ENCODE measurements at places on chromosomes 11 and 22. TPM values are rescaled to one million over a fixed set of nuclear protein-coding genes. Genes with fewer than 3 reads are reported as not detected.

GRCh38 chr11:46680164-46680760 lies 20.2 kb downstream of the ARHGAP1 start:
- H3K27me3 ChIP-seq = no peaks in the 10 kb centered on the region
- H3K4me3 ChIP-seq = no peak overlapping the region
- no peak overlapping the region for H3K27ac ChIP-seq
- no peak for DNase-seq

DNA sequence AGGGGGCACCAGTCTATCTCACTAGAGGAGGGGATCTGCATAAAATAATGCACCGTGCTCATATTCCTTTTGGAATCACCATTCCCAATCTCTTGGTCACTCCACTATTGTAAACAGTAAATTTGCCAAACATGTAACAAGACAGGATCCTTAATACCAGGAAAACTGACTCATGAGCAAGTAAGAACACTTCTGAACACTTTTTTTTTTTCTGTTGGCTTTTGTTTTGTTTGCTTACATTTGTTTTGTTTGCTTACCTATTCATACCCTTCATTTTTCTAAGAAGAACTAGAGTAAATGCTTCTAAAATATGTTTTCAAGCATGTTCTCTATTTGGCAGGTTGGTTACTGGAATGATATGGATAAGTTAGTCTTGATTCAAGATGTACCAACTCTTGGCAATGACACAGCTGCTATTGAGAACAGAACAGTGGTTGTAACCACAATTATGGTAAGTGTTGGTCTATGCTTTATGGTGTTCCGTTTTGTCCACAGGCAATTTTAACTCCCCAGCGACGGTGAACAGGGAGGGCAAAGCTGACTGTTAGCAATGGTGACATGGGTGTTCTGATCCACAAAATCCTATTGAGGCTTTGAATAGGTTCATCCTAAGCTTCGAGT lies 111.8 kb downstream of the MSANTD4 start:
- no peaks in the 10 kb centered on the region for H3K4me1 ChIP-seq
- H3K36me3 ChIP-seq = no peaks in the 10 kb centered on the region
- no peak overlapping the region for H3K4me3 ChIP-seq
- DNase-seq = no peak
- H3K27me3 ChIP-seq = no peaks in the 10 kb centered on the region
- no peak overlapping the region for H3K27ac ChIP-seq

GRCh38 chr11:94449437-94449836 lies 44.2 kb downstream of the MRE11 start:
- no peaks in the 10 kb centered on the region for H3K27me3 ChIP-seq
- H3K36me3 ChIP-seq = no peaks in the 10 kb centered on the region
- H3K4me1 ChIP-seq = no peaks in the 10 kb centered on the region
- no peak overlapping the region for H3K27ac ChIP-seq
- DNase-seq = no peak
- H3K4me3 ChIP-seq = no peak overlapping the region

GRCh38 chr11:107482234-107482633 lies 24.6 kb upstream of the CWF19L2 start:
- no peaks in the 10 kb centered on the region for H3K27me3 ChIP-seq
- DNase-seq = no peak

GRCh38 chr11:6152126-6152525 lies 18.0 kb downstream of the OR52B2 start:
- H3K27me3 ChIP-seq = no peaks in the 10 kb centered on the region
- H3K4me1 ChIP-seq = no peaks in the 10 kb centered on the region
- DNase-seq = no peak
- no peak overlapping the region for H3K4me3 ChIP-seq
- no peak overlapping the region for H3K27ac ChIP-seq
- H3K36me3 ChIP-seq = no peaks in the 10 kb centered on the region

DNA sequence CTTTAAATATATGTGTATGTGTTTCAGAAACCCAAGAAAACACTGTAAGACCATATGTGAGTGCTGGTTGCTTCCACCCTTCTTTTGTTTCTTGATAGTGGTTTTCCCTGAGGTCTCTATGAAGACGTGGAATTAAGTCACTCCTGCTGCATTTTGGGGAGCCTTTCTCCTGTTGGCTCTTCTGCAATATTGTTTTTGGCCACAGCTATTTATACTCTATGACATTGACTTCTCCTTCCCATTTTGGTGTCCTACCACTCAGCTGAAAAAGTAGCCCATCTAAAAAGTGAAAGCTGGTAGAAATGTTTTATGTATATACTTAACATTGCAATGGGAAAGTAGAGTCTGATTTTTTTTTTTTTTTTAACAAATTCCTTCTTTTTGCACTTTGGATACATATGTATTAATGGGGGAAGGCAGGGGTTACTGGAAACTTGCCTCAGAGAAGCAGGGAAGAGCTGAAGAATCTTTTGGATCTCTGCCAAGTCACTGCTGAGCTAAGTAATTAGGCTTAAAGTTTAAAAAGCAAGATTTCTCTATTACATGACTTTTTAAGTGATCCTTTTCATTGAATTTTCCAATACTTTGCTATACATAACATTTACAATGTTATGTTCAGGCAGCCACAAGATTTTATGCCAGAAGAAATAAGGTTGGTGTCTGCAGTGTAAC lies 1.8 kb downstream of the TTC17 start:
- no peak for DNase-seq
- no peaks in the 10 kb centered on the region for H3K4me1 ChIP-seq
- H3K4me3 ChIP-seq = no peak overlapping the region
- no peak overlapping the region for H3K27ac ChIP-seq

DNA sequence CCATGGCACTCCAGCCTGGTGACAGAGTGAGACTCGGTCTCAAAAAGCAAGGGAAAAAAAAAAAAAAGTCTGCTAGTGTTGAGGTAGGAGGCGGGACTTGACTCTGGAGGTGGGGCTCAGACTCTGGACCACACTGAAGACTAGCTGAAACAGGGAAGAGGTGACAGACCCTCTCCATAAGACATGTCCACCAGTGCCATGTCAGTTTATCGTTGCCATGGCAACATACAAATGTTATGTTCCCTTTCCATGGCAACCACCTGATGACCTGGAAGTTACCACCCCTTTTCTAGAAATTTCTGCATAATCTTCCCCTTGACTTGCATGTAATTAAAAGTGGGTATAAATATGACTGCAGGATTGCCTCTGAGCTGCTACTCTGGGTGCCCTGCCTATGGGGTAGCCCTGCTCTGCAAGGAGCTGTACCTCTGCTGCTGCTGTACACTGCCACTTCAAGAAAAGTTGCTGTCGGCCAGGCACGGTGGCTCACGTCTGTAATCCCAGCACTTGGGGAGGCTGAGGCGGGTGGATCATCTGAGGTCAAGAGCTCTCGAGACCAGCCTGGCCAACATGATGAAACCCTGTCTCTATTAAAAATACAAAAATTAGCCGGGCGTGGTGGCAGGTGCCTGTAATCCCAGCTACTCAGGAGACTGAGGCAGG lies 55.1 kb downstream of the KIAA1671 start:
- no peak overlapping the region for H3K4me3 ChIP-seq
- no peak overlapping the region for H3K27ac ChIP-seq
- H3K36me3 ChIP-seq = no peaks in the 10 kb centered on the region
- no peaks in the 10 kb centered on the region for H3K4me1 ChIP-seq
- H3K27me3 ChIP-seq = no peaks in the 10 kb centered on the region
- DNase-seq = no peak

SHANK2 gene
- total RNA-seq = 33.1 TPM

- H3K27ac ChIP-seq = peak overlapping the region; percentile 72
- no peak for DNase-seq
- H3K36me3 ChIP-seq = no peaks in the 10 kb centered on the region
- H3K27me3 ChIP-seq = no peaks in the 10 kb centered on the region
- H3K4me3 ChIP-seq = no peak overlapping the region
Observed at GRCh38 chr22:41902932-41903421, 11.9 kb downstream of the SHISA8 start.

GRCh38 chr11:46134540-46134939 lies 13.3 kb upstream of the PHF21A start:
- no peaks in the 10 kb centered on the region for H3K27me3 ChIP-seq
- no peaks in the 10 kb centered on the region for H3K36me3 ChIP-seq
- no peak overlapping the region for H3K4me3 ChIP-seq

CCDC89 gene
- total RNA-seq = 2.6 TPM

FAM76B gene
- 48.8 TPM for total RNA-seq

ME3 gene
- total RNA-seq = 56.3 TPM

DNA sequence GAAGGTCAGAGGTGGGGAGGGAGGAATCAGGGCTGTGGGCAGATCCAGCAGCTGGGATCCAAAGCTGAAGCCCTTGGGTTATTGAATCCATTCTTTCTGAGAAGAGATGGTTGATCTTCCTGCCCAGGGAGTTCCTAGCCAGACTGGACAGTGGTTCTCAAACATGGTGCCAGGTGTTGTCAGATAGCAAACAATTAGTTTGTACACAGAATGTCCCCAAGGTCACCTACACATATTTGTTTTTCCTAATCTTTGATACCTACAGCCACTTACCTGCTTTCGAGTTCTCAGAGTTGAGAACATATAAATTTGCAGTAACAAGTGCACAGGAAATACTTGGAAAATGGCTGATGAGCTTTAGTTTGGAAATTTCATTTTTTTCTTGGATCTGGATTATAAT lies 54.5 kb downstream of the BMAL1 start:
- peaks cover 12% of the 10 kb centered on the region for H3K4me1 ChIP-seq
- no peaks in the 10 kb centered on the region for H3K27me3 ChIP-seq
- H3K27ac ChIP-seq = no peak overlapping the region

DNA sequence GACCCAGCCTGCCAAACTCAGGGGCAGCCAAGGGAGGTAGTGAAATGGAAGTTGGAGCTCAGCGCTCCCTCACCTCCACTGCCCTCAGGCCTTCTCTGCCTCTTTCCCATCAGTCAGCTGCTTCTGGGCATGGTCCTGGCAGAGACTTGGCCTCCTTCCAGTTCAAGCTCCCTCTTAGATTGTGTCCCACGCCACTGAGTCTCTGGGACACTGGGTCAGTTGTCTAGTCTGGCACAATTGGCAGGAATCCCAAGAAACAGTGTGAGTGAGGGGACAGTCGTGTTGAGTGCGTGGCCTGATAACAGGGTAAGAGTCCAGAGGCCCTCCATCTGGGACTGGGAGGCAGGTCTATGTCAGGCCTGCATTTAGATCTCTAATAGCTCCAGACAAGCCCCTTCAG lies 7.1 kb upstream of the SLC35E4 start:
- H3K4me1 ChIP-seq = no peaks in the 10 kb centered on the region
- no peak overlapping the region for H3K27ac ChIP-seq
- DNase-seq = no peak
- H3K4me3 ChIP-seq = no peak overlapping the region
- H3K36me3 ChIP-seq = no peaks in the 10 kb centered on the region
- no peaks in the 10 kb centered on the region for H3K27me3 ChIP-seq

OR51B5 gene
- 2.3 TPM for total RNA-seq

DNA sequence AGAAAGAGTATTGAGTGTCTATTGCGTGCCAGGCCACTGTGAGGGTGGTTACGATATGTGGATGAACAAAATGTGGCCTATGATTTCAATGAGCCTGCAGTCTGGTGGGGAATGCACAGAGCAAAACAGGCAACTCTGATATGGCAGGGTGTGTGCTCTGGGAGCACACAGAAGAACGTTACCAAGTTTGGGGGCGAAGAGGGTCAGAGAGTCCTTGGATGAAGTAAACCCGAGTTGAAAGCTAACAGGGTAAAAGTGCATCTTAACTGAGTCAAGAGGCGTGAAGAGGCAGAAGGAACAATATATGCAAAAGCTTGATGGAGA lies 258 bp downstream of the CFAP68 start:
- H3K4me3 ChIP-seq = peak overlapping the region; percentile 69
- no peaks in the 10 kb centered on the region for H3K4me1 ChIP-seq
- DNase-seq = no peak

SLC6A5 gene
- not detected for total RNA-seq

DNAJB7 gene
- total RNA-seq = not detected

APOC3 gene
- total RNA-seq = not detected

DNA sequence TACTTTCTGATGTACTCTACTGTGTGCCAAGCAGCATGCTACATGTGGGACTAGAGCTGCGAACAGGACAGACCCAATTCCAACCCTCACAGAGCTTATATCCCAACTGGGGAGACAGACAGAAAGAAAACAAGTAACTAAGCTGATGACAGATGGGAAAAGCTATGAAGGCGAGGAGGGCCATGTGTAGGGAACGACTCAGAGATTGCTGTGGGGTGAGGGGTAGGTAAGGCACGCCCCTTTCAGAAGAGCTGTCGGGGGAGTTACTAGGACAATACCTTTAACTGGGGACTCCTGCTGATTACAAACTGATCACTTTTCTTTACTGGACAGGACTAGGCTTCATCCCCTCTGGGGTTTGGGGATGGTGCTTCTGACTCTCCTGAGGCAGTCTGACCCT lies 48.9 kb downstream of the ST3GAL4 start:
- H3K4me1 ChIP-seq = no peaks in the 10 kb centered on the region
- no peaks in the 10 kb centered on the region for H3K27me3 ChIP-seq
- DNase-seq = no peak
- no peaks in the 10 kb centered on the region for H3K36me3 ChIP-seq
- H3K4me3 ChIP-seq = no peak overlapping the region
- H3K27ac ChIP-seq = peak overlapping the region; percentile 68

NCR3LG1 gene
- 2.9 TPM for total RNA-seq

DNA sequence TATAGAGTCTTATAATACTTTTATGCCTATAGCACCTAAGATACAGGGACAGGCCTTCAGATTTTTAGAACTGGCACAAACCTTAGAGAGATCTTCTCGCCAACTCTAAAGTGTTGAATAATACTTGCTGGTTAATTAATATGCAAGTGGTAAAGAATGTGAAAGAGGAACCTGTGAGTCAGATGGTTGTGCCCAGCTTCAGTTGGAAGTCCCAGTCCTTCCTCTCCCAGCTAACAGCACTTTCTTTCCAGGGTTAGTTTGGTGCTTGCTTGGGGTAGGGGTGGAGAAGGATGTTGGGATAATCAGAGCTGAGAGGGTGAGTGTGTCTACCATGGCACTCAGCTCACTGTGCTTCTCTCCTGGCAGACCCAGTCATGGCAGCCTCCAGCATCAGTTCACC lies 4.9 kb upstream of the TMEM132A start:
- no peak for DNase-seq
- H3K4me3 ChIP-seq = no peak overlapping the region
- H3K27me3 ChIP-seq = no peaks in the 10 kb centered on the region
- peaks cover 4% of the 10 kb centered on the region for H3K4me1 ChIP-seq

Data from breast epithelium (tissue), 4 donors.